ENCODE measurements at places on chromosomes 7 and 10.

DNA sequence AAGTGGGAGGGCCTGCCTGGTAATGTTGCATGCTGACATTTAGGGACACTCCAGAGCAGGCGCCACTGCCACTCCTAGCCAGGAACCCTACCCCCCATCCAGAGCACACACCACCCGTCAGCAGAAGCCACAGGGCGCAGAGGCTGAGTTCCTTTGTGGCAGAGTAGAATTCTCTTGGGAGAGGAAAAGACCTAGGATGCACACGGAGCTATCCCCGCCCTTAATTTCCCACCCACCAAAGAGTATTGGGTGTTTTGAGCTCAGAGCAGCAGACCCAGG, 702 bp upstream of the INSYN2A start:
- DNase-seq, result no peak

DNA sequence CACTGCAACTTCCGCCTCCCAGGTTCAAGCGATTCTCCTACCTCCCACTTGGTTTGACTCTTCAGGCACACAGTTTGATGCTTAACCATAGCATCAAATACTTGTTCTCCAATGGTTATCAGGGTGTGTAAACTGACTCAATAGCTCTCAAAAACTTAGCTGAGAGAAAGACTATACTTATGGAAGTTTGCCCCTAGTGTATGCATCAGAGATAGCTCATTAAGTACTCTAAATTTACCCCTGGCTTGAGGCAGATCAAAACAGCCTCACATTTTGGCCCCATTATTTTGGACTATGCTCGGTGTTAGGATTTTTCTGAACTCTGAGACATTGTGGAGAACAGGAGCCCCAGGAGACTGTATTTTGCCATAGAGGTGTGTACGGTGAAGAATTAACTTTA, 40.8 kb upstream of the SLC35B4 start:
- DNase-seq, result no peak

DNA sequence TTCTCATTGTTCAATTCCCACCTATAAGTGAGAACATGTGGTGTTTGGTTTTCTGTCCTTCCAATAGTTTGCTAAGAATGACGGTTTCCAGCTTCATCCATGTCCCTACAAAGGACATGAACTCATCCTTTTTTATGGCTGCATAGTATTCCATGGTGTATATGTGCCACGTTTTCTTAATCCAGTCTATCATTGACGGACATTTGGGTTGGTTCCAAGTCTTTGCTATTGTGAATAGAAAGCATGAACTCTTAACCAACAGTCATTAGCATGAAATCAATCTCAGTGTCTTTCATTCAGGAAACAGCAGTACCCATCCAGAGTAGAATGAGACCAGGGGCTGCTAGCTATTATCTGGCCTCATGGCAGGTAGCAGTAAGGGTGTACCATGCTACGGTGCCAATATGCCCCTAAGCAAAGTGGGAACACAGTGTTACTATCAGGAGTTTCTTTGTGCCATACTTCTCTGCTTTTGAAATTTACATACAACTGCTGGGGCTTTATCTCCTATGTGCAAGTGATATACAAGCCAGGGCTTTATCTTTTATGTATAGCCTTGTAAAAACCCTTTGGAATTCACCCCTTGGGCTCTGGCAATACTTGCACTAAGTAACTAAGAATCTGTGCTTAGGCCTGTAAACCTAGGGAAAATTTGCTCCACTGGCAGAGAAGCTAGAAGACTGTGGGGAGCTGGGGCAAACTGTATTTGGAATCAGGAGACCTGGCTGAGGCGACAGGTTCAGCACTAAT, 5.4 kb downstream of the PON2 start:
- DNase-seq, result no peak

- DNase-seq, result no peak
Measured at GRCh38 chr7:1951159-1951536, 281.1 kb downstream of the ELFN1 start.

DNA sequence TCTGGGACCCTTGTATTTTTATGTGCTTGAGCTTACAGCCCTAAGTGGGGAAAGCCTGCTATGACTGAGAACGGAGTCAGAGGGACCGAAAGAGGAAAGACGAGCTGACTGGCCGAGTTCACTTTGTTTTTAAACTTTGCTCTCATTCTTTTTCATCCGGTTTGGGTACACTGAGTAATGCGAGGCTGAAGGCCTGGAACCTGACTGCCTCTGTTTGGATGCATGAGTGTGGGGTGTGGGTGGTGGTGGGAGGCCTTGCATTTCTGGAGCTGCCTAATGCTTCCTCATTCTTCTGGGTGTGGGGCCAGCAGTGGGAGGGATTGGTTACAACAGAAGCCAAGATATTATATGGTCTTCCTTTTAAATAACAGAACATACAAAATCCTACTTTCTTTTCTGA, 155.5 kb downstream of the BUB3 start:
- no peak for DNase-seq

DNA sequence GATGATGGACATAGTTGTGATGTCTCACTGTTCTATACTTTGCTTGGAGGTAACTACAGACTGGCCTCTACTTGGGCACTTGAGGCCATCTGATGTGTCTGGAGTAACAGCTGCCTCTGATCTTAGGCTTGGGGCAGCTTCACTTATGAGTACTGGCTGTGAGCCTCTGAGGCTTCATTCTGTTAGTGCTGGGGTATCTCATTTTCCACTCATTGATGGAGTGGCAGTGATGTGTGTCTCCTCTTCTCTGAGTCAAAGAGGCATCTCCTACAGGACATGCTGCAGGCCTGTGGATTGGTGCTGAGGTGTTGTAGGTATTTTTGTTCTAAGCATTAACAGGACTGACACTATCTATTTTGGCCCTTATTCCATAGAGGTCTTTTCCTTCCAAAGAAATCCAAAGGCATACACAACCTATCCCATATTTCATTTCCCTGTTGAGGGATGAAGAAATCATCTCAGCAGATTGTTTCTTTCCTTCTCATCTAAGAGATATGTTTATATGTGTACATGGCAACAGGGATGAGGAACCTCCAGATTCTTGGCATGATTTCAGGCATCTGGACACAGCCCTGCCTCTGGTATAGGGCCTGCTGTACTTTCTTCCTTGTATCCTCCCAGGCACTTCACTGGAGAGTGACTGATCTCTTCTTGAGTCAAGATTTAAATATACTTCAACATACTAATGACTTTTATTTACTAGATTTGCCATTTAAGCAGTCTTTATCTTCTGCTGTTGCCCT, 65.7 kb upstream of the NOBOX start:
- DNase-seq, result no peak

DNA sequence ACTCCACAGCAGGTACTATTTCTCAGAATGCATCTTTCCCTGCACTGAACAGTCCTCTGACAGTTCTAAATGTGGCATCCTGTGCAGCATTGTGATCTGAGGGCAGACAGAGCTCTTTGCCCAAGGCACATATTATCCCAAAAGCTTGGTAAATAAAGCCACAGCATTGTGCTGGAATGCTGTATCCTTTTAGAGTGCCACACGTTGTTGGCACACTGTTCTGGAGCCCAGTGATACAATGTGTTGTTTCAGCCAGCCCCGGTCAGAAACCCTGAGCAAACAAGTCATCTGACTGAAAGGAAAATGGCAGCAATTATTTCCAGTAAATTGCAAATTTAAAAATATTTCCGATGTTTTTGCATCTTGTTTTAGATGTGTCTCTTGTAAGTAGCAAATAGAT, 45.4 kb downstream of the NAMPT start:
- DNase-seq, result no peak

DNA sequence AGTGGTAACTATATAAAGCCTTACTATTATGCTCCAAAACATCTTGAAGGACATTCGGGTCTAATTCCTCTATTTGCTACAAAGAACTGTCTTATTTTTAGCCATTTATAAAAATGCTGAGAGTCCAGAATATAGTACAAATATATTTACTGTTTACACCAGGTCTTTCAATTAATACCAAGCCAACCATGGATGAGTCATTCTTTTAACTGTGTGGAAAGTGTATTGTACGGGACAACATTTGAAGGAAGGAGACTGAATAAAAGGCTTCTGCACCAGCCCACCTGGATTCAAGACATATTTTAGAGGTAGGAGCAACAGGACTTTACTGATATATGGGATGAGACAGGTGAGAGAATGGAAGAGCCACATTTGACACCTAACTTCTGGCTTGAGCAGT, 35.4 kb downstream of the MASTL start:
- DNase-seq, result no peak

DNA sequence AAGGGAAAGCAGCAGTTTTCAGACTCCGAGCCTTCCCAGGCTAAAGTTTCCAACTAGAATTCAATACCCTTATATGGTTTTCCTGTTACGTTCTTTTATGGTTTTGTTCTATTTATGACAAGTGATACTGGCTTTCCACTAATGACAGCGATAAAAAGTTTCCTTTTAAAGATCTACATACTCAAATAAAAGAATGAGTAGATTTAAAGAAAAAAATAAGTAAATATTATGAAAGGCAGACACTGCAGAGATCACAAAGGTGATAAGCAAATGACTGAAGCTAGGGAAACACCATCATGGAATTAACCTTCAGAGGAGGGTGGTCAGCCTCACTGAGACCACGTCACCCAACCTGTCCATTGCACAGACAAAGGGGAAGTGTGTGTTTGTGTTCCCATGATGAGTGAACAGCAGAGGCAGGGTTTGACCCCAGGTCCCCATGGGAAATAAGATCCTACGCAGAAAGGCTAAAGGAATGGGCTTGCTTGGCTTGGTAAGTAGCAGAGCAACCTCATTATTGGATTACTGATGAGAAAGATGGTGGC, 4.0 kb downstream of the VSIR start:
- DNase-seq, result no peak

- DNase-seq, result no peak
Measured at GRCh38 chr10:107701943-107702342, 537.4 kb upstream of the SORCS1 start.

GRCh38 chr7:24617957-24618616, 44.8 kb downstream of the PALS2 start:
- DNase-seq, result no peak

DNA sequence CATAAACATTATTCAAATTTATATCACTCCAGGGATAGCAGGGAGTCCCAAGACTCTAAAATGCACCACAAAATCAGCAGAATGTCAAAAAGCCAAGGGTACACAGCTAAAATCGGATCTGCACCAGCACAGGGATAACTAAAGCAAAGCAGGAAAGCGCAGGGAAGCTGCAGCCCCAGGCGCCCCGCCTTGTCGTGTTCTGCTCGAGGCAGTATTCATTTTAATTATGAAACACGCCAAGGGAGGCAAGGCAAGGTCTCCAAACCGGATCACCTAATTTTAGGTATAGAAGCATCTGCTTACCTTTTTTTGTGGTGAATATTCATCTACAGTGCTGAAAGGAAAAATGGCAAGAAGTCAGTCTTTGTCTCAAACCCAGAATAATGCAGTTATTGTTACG, 199.4 kb downstream of the RAPGEF5 start:
- DNase-seq, result no peak

DNA sequence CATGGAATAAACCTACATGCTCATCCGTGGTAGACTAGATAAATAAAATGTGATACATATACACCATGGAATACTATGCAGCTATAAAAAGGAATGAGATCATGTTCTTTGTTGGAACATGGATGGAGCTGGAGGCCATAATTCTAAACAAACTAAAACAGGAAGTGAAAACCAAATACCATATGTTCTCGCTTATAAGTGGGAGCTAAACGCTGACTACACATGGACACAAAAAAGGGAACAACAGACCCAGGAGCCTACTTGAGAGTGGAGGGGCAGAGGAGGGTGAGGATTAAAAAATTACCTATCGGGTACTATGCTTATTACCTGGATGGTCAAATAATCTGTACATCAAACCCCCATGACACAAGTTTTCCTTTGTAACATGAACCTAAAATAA, 68.7 kb upstream of the SEC61G start:
- DNase-seq, result no peak

DNA sequence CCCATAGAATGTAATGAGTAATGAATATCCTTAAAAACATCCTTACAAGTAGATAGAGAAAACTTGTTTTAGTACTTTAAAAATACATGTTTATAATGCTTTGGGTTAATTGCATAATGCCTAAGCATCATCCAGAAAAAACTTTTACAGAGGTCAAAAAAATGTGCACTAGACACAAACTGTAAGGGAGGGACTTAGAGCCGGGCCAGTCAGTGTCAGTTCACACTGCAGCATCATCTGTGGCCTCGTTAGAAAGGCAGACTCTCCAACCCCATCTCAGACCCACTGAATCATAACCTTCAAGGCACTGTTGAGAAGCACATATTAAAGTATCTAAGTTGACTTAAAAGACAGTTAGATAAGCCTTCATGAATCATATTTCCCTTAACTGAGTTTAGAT, 230.1 kb upstream of the PRPS1L1 start:
- DNase-seq, result no peak

- DNase-seq, result no peak
Measured at GRCh38 chr7:46939089-46939488, 642.8 kb downstream of the TNS3 start.

GRCh38 chr7:48179496-48180030, 8.3 kb downstream of the ABCA13 start:
- no peak for DNase-seq

- no peak for DNase-seq
Measured at GRCh38 chr7:108596560-108596959, 26.9 kb downstream of the DNAJB9 start.

DNA sequence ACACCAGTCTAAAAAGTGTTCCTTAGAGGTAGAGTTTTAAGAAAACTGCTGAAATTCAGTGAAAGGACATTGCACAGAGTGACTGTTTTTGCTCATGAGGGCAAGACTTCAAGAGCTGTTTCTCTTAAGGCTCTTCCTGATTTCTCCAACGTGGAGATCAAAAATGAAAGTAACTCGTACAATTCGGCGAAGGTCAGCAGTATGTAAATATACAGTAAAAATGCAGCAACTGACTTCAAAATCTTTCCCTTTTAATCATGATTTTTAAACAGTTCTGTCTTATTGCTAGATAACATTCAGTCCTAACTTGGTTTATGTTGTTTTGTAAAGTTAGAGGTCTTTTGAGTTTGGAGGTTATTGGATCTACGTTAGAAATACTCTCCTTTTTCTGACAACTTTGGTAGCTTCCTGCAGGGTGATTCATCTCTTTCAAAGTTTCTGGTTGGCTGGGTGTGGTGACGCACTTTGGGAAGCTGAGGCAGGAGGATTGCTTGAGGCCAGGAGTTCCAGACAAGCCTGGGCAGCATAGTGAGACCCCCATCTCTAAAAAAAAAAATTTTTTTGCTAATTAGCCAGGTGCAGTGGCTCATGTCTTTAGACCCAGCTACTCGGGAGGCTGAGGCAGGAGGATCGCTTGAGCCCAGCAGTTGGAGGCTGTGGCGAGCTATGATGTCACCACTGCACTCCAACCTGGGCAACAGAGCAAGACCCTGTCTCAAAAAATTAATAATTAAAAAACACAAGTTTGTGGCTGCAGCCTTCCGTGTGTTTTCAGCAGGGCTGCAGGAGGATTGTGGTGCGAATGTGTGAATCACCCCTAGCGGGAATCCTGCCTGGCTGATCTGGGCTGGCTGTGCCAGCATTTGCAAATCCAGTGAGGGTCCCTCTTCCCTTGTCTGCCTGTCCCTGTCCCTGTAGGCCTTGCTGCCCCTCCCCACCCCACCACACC, 29.2 kb upstream of the AP5Z1 start:
- no peak for DNase-seq

- DNase-seq, result no peak
Measured at GRCh38 chr7:11427686-11428273, 404.2 kb downstream of the THSD7A start.

GRCh38 chr10:8052341-8052955, 2.0 kb upstream of the GATA3 start:
- no peak for DNase-seq

- no peak for DNase-seq
Measured at GRCh38 chr7:41873741-41874140, 170.9 kb upstream of the INHBA start.

GRCh38 chr10:71312811-71313789, 6.0 kb upstream of the SLC29A3 start:
- DNase-seq, result no peak
